Ammon's horn (tissue), 1 donor: ENCODE measurements at places on chromosomes 1 and 21.

DNA sequence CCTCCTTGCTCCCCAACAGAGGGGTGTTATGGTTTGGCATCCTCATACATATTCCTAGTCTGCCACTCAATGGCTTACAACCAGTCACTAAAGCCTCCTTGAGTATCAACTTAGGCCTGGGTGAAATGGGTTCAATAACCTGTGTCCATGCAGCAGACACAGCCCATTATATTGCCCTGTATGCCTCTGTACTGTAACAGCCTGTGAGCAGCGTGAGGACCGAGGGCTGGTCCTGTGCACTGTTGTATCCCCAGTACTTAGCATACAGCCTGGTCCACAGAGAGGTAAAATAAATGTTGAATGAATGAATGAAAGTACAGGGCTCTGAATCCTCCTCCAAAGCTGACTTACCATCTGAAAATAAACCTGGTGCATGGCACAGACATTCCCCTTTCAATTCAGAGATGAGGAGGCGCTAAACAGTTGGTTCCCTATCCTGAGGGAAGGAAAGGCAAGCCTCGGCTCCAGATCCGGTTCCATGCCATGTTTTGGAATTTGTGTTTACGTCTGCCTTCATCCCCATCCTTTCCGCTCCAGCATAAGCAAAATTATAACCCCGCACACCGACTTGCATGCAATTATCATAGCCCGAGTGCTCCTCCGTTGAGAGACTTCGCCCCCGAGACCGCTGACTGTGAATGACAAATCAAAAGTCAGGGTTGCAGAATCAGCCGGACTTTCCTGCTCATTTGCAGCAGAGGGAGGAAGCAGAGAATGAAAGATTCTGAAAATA lies 45.0 kb upstream of the DNAJC6 start:
- peak; percentile 88 for DNase-seq

GRCh38 chr1:46206399-46206798 lies 3.3 kb downstream of the LURAP1 start:
- DNase-seq: no peak

DNA sequence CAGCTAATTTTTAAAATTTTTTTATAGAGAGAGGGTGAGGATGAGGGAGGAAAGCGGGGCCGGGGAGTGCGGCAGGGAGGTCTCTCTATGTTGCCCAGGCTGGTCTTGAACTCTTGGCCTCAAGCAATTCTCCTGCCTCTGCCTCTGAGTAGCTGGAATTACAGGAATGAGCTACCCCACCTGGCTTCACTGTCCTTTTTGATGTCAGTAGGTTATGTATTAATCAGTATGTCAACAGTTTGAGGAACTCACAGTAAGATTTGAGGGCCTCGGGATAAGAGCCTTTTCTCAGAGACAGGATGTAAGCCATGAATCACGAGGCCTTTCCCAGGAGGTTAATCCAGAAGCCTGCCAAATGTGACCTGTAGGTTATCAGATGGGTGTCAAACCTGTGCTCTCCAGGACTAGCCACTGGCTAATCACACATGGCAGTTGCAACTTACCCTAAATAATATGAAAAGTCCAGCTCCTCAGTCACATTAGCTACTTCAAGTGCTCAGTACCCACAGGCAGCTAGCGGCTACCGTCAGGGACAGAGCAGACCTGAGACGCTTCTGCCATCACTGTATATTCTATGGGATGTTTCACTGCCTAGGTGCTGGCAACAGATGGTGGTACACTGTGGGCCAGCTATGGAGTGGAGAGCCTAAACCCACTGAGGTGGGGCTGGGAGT lies 33.1 kb downstream of the TRIM67 start:
- no peak for DNase-seq

DNA sequence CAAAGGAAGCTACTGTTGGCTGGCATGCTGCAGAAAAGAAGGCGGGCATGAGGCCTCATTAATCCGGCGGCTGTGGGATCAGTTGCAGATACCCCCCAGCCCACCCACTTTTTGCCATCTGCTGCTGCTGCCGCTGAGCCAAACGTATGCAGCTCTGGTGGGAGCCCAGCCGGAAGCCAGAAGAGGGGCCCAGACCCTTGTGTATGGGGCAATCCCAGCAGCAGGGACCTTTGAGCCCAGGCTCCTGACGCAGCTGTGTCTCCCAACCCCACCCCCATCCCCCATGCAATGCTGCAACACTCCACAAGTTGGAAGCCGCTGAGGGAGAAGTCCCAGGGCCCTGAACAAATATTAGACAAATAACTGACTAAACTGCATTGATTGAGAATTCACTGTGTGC lies 106.0 kb downstream of the ELAVL4 start:
- peak; percentile 7 for DNase-seq

GRCh38 chr1:201032408-201032807 lies 8.9 kb upstream of the KIF21B start:
- no peak for DNase-seq

GRCh38 chr21:41627428-41627827 lies 119.5 kb upstream of the TMPRSS2 start:
- no peak for DNase-seq

DNA sequence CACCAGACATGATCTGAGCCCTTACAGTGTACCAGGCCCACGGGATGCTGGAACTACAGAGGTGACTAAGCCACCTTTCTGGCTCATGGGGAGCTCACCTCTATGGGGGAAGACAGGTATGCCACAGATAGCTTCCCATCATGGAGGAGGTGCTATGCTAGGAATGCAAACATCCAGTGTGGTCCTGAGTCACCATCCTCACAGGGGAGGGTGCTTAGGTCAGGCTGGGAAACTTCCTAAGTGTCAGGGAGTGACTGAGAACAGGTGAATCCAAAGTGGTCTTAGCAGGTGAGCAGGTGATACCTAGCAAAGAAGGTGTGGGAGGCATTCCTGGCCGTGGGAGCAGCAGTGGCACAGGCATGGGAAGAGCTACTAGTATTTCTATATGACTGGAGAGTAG lies 8.6 kb upstream of the RASSF5 start:
- DNase-seq: no peak

DNA sequence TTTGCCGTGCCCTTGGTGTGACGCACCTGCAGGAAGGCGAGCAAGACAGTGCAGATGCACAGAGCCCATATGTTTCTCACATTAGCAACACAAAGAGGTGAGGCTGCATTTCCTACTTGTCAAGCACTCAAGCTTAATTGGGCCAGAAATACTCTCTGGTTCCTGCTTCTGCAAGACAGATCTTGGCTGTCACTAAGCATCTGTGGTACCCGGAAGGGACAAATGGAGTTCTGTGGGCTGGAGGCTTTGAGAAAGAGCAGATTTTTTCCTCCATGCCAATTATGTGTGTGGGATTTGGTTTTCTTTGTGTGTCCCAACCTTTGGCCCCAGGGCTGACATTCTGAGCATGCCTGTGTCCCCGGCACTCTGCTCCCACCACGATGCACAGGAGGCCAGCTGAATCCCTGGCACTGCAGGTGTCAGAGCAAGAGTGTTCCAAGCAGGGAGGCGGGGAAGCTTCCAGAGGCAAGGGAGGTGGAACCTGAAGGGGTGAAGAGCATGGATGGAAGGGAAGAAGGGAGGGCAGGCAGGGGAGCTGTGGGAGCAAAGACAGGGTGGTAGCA lies 52.0 kb upstream of the STUM start:
- DNase-seq: no peak

DNA sequence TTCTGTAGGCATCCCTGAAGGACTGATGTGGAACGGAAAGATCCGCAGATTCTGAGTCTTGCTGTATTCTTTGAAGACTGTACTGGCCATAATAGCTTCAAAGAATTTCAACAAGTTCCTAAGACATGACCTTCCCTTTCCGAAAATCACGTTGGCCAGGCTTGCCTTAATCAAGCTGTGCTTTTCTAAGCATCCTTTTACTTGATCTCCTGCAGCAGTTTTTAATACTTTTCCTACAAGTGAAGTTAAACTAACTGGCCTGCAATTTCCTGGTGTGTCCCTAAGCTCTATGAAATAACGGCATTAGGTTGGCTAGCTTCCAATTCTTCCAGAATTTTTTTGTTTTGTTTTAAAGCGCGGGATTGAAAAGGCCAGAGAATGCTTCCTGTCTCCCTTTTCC lies 40.3 kb downstream of the SPAG17 start:
- no peak for DNase-seq

DNA sequence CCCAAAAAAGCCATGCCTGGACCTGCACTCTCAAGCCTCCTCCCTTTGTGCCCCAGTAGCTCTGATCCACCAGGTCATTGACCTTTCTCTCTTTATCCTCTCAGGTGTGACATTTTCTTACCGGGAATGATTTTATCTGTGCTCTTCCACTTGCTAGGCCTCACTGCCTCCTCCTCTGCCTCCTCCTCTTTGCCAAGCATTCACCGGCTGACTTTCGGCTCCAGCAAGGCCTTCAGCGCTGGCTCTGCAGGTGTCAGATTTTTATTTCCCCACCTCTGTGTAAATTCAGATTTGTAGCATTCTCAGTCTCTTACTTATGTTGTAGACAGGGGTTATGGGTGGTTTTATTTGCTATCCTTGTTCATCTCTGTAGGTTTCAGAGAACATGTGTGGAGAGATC lies 91.5 kb downstream of the ST6GALNAC5 start:
- no peak for DNase-seq

DNA sequence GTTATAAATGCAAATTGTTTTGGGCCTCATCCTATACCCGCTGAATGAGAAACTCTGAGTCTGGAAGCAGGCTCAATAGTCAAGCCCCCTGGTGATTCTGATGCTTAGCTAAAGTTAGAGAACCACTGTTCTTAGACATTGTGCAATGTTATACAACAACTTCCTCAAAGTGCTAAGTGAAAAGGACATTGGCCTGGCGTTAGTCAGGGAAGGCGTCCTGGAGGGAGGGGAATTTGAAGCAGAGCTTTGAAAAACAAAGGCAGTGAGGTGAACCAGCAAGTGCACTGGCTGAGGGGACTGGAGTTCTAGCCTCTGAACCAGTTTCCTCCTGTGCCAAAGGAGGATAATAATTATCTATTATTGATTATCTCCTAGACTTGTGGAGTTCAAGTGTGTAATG lies 5.1 kb downstream of the CD1D start:
- peak; percentile 23 for DNase-seq

DNA sequence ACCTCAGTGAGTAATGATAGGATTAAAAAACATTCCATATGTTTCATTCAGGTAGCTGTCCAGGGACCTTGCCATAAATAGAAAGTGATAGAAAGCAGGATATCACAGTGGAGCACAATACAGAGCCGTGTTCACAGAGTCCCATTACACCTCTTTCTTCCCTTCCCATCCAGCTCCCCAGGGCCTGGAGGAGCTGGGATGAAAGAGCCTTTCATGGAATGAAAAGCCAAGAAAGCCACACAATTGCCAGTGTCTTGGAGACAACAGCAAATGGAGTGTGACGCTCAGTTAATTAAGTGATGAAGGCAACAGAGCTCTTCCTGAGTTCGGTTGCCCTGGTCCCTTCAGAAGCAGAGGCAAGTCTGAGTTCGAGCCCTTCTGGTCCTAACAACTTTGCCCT lies 387.3 kb upstream of the PLXNA2 start:
- no peak for DNase-seq

- DNase-seq: peak; percentile 40
Observed at GRCh38 chr1:152013664-152014237, 20.1 kb upstream of the S100A10 start.

- peak; percentile 74 for DNase-seq
Observed at GRCh38 chr21:45074048-45074817, at the start of gene ADARB1. Gene ADARB1, plus strand, starts transcription at chr21:45074580. Its CDS starts 97,077 bp downstream, at chr21:45171657.

GRCh38 chr21:40706176-40706575 lies 140.8 kb downstream of the DSCAM start:
- no peak for DNase-seq

DNA sequence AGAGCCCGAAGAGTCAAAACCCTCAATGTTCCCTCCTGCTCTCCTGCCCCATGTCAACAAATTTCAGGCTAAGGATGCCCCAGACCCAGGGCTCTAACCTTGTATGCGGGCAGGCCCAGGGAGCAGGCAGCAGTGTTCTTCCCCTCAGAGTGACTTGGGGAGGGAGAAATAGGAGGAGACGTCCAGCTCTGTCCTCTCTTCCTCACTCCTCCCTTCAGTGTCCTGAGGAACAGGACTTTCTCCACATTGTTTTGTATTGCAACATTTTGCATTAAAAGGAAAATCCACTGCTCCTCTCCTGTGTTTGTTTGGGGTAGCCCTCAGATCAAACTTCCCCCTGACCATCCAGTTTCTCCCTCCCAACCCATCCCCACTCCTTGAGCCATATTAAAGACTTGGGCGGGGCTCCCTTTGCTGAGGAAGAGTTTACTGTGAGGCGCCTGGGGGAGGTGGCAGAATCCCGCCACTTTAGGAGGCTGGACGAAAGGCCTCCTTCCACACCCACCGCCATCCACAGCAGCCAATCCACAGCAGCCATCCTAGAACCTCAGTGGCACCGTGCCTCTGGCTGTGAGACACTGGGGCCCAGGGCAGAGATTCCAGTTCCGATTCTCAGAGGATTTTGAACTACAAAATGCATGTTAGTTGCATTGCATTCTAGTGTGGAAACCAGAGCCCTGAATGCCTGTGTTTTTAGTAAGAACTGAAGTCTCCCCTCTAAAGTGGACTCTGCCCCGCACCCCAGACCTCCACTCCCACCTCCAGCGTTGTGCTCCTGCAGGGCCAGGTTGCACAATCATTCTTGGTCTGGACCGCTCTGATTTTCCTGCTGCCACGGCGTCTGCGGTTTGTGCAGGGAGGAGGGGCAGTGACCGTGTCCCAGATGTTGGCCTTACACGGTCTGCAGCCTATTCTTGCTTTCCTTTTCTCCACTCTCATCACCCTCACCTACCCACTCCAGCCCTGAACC lies 3.0 kb downstream of the OLFML3 start:
- DNase-seq: peak; percentile 63

GRCh38 chr1:179241530-179242097 lies 12.1 kb upstream of the ABL2 start:
- peak; percentile 14 for DNase-seq

- no peak for DNase-seq
Observed at GRCh38 chr1:242788771-242789170, 264.3 kb upstream of the PLD5 start.

- peak; percentile 89 for DNase-seq
Observed at GRCh38 chr1:228464487-228464983, 22.6 kb upstream of the RNF187 start.

GRCh38 chr1:217747156-217747769 lies 116.1 kb downstream of the SPATA17 start:
- peak; percentile 20 for DNase-seq

GRCh38 chr1:230868736-230869385 lies 540 bp upstream of the C1orf198 start:
- DNase-seq: peak; percentile 51

DNA sequence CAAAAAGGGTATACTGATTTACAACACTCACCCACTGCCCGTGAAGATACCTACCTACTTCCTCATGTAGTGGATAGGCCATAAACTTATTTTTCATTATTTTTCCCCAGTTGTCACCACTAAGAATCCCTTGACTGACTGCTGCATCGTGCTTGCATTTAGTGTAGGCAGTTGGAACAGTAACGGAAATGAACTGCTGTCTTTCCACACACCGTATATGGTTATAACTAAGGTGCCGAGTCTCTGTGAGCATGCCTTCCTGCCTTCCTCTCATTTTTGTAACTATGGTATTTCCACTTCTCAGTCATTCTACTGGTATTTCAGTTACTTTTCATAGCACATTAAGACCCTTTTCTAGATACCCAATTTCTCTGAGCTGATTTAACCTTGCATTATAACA lies 36.4 kb downstream of the SLC35F3 start:
- DNase-seq: no peak

GRCh38 chr1:44659566-44659965 lies 14.7 kb downstream of the TMEM53 start:
- no peak for DNase-seq

GRCh38 chr1:2544093-2544874 lies 11.9 kb upstream of the TNFRSF14 start:
- no peak for DNase-seq

GRCh38 chr1:101540161-101540560 lies 303.3 kb downstream of the S1PR1 start:
- DNase-seq: no peak
